ENCODE measurements at places on chromosomes 11 and 22.

- DNase-seq, result no peak
These were observed 4.2 kb upstream of the MPEG1 start for GRCh38 chr11:59216641-59217564.

DNA sequence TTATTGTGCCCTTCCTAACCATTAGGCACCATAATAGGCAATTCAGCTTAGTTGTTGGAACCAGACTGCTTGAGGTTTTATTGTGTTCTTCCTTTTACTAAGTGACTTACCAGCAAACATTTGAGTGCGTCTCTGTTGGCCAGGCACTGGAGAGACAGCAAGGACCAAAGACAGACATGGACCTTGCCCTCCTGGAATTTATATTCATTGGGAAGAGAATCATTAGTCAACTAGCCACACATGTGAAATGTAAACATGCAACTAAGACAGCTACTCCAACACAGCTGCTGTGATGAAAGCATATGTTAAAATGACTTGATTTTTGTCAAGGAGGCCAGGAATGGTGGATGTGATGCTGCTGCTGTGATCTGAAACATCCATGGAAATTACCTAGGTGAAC lies 106.4 kb downstream of the TRAF6 start:
- DNase-seq, result no peak

GRCh38 chr22:38413085-38414008 lies 41.7 kb downstream of the KCNJ4 start:
- no peak for DNase-seq

GRCh38 chr11:84906995-84907394 lies 720.1 kb downstream of the DLG2 start:
- no peak for DNase-seq

DNA sequence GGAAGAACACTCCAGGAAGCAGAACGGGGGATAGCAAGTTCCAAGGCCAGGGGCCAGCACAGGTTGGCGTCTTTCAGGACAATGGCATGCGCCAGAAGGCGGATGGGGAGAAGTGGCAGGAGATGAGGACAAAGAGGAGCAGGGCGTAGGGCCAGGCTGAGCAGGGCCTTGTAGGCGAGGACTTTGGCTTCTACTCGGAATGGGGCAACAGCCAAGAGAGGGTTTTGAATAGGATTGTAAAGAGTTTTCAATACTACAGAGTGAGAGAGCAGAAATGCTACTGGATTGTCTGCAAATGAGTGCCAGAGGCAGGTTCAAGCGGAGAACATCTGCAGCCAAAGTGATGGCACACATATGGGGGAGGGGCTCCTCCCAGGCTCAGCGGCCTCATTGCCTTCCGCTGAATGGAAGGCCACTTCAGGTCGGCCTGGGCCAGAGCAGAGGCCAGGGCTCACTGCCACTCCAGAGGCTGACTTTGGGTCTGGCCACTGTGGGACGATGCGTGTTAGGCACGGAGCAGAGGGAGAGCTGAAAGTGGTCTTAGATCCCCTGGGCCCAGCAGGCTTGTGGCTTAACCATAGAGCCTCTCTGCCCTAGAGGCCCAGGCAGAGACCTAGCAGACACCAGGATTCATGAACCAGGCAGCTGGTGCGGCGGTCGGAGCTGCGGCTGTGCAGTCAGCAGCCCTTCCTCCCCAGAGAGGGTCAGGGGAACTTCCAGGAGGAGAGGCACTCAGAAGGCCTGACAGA lies 118.2 kb downstream of the DSCAML1 start:
- no peak for DNase-seq

DNA sequence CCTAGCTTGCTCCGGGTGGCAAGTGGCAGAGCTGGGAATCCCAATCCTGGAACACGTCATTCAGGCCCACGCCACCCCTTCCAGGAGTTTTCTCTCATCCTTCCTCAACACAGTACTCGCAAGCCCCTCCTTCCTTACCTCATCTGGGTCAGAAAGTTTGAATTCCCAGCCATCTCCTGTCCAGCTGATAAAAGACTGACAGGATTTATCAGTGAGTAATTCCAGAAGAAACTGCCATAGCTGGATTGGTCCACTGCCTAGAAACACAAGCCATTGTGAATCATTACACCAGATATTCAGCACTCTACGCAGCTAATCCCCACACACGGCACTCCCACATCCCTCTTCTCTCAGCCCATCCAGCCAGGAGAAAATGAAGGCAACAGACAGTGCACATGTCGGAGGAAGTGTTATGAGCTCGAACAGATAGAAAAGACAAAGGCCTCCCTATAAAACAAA lies 124.0 kb downstream of the ETS1 start:
- DNase-seq, result no peak

DNA sequence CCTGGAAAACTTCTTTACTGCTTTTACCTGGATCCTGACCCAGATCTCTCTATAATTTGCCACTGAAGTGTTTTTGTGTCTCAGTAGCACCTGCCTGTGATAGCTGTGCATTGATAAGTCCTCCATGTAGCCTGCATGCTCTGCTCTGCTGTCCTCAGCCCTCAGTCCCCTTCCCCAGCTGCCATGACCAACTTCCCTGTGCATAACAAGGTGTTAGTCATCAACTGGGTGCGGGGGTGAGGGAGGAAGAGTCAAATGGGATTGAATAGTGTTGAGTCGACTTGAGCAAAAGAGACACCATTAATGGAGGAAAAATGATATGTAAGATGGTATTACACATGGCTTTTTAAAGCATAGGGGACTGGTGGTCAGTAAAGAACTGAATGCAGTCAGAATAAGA lies 92.2 kb upstream of the PLET1 start:
- no peak for DNase-seq

- no peak for DNase-seq
These were observed 20.8 kb downstream of the YPEL1 start for GRCh38 chr22:21714786-21715185.

DNA sequence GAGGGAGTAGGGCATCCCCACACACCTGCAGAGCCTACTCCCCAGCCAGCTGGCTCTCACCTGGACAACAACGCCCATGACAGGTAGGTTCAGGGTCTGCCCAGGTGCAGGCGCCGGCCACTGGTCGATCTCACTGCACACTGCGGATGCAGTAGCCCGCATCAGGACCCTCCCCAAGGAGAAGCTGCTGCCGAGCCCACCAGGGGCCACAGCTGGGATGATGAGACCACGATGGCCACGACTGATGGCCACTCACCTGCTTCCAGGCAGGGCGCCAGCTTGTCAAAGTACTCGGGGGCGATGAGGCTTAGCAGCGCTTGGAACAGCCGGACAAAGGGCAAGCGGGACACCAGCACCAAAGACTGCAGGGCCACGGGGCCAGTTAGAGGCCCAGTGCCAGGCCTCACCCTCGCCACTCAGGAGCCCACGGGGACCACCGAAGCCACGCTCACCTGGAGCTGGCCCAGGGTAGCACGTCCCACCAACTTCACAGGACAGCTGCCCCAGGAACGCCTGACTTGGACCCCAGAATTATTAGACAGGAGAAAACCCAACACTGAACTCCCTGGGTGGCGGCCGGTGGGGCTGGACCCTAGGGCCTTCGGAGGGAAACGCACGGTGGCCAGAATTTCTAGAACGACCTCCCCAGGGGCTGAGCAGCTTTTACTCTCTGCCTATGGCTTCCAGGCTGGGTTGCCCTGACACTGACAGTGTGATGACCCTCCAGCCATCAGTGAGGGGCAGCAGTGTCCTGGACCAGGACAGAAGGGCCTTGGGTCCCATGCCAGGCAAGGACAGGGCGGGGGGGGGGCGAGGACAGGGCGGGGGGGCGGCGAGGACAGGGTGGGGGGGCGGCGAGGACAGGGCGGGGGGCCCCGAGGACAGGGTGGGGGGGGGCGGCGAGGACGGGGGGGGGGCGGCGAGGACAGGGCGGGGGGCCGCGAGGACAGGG lies 8.9 kb upstream of the PLXNB2 start:
- DNase-seq, result no peak

- DNase-seq, result no peak
These were observed 93.8 kb upstream of the BLID start for GRCh38 chr11:122209619-122210366.

DNA sequence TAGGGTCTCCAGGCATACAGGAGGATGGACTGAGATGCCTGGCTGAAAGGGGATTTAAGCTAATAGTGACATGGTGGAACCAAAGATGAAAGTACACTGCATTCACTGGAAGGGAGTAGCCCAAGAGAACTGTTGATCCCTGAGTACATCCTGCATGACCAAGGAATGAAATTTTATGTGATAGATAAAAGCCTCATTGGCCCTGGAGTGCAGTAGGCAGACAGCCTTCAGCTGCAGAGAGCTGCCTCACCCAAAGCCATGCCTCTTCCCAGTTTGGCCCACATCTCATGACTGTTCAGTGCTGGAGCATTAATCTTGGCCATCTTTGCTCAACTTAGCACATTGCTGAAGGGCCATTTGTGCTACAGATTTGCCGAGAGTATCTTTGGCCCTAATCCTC lies 8.0 kb downstream of the KDM4E start:
- DNase-seq, result no peak

- DNase-seq, result no peak
These were observed 14.7 kb upstream of the UBQLNL start for GRCh38 chr11:5531053-5531831.

DNA sequence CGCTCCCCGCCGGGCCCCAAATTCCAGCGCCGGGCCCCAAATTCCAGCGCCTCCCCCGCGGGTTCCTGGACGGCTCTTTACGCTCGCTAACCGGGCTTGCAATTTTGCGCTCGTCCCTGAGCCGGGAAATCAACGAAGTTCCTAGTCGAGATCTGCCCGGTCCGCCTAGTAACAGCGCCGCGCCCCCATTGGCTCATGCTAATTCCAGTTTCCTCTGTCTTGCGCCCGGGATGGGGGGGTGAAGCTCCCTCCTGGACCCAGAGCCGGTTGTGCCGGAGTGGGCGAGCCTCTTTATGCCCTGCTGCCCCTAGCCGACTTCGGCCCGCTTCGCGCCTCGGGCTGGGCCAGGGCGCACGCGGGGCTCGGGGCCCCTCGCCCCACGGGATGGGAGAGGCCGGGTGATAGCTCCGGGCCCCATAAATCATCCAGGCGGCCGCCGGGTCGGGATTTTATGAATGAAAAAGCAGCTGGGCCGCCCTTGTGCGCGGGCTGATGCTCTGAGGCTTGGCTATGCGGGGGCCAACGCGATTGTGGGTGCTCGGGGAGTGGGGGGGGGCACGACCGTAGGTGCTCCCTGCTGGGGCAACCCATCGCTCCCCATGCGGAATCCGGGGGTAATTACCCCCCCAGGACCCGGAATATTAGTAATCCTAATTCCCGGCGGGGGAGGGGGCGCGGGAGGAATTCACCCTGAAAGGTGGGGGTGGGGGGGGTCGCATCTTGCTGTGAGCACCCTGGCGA lies 1.8 kb upstream of the CCND1 start:
- DNase-seq, result no peak

- DNase-seq, result no peak
These were observed 484.9 kb downstream of the NTM start for GRCh38 chr11:131855320-131855719.

- no peak for DNase-seq
These were observed 1511.1 kb downstream of the BRD1 start for GRCh38 chr22:48316257-48317250.

GRCh38 chr11:65215441-65216076 lies 33.8 kb downstream of the CAPN1 start:
- peak; percentile 17 for DNase-seq

GRCh38 chr11:123474994-123475393 lies 44.9 kb downstream of the GRAMD1B start:
- no peak for DNase-seq

- peak; percentile 65 for DNase-seq
These were observed 3.2 kb downstream of the MYEOV start for GRCh38 chr11:69296890-69297786.

- DNase-seq, result peak; percentile 63
These were observed 43.8 kb upstream of the BARX2 start for GRCh38 chr11:129331871-129332274.

- peak; percentile 73 for DNase-seq
These were observed at the start of gene SORL1 for GRCh38 chr11:121451986-121452608. Gene SORL1, plus strand, starts transcription at chr11:121452314. Its CDS starts 18 bp downstream, at chr11:121452332.

GRCh38 chr22:46500201-46500600 lies 37.2 kb downstream of the CELSR1 start:
- DNase-seq, result no peak

GRCh38 chr22:23217171-23218052 lies 37.1 kb downstream of the BCR start:
- no peak for DNase-seq

DNA sequence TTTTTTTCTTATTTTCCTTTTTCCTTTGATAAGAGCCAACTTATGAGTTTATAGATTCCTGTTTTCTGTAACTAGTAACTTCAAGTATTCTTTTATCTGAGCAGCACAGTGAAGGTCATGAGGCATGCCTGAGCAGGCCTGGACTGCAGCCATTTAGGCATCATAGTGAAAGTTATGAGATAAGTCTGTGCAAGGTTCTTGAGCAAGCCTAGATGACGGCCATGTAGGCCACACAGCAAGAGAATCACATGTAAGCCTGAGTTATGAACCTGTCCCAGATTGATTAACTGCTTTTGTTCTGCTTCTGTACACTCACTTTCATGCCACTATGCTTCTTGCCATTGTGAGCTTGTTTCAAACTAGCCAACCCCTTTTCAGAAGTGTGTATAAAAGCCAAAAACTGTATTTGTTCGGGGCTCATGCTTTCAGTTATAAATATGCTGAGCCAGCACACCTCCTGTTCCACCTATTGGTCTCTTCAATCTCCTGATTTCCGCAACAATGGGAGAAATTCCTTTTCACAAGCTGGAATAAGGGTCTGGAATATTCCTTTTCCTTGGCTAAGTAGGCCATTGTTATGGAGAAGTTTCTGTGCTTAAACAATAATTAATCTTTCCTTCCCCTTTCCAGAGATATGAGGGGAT lies 745.7 kb downstream of the FAM181B start:
- DNase-seq, result no peak

- no peak for DNase-seq
These were observed 764.8 kb upstream of the LUZP2 start for GRCh38 chr11:23732026-23732425.

DNA sequence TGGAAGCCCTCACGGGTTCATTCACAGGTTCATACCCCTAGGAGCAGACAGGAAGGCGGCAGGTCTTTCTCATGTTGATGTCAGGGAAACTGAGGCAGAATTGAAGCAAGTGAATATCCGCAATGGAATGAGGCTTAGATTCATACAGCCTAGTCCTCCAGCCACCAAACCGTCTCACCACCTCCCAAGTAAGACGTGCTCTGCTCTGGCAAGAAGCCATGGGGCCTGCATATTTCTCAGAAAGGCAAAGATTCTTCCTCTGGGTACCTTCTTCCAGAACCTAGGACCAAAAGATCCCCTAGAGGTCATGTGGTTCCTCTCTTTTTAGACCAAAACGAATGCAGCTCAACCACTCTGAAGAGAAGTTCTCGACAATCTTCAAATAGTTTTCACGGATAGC lies 1.7 kb downstream of the AP1B1 start:
- no peak for DNase-seq

- DNase-seq, result no peak
These were observed 17.6 kb upstream of the BDNF start for GRCh38 chr11:27717801-27718229.

DNA sequence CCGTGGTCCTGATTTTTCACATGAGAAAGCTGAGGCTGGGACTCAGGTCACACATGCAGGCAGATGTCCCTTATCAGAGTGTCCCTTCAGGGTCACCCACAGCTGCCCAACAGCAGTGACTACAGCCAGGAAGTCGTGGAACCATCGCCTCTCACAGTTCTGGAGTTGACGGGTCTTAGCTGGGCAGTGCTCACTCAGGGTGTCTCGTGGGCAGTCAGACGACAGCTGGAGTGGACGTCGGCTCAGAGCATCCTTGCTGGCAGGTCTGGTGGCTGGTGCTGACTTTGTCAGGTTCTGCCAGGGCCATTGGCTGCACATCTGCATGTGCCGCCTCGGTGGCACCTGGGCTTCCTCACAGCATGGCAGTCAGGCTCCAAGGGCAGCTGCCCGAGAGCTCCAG lies 35.6 kb upstream of the TH start:
- no peak for DNase-seq

- no peak for DNase-seq
These were observed 8.5 kb upstream of the NAALADL1 start for GRCh38 chr11:65066805-65067291.

- DNase-seq, result no peak
These were observed 31.8 kb upstream of the RAPSN start for GRCh38 chr11:47480762-47481161.

Data from stimulated activated CD4-positive, alpha-beta T cell treated with anti-CD3 and anti-CD28 coated beads, Interleukin-12 subunit alpha, Interleukin-12 subunit beta, amount 100 ng/mL, for 4 hours (primary cell).